ENCODE measurements at places on chromosomes 1 and 21.

GRCh38 chr1:168195199-168196135, 16.7 kb downstream of the TIPRL start:
- no peak for DNase-seq

DNA sequence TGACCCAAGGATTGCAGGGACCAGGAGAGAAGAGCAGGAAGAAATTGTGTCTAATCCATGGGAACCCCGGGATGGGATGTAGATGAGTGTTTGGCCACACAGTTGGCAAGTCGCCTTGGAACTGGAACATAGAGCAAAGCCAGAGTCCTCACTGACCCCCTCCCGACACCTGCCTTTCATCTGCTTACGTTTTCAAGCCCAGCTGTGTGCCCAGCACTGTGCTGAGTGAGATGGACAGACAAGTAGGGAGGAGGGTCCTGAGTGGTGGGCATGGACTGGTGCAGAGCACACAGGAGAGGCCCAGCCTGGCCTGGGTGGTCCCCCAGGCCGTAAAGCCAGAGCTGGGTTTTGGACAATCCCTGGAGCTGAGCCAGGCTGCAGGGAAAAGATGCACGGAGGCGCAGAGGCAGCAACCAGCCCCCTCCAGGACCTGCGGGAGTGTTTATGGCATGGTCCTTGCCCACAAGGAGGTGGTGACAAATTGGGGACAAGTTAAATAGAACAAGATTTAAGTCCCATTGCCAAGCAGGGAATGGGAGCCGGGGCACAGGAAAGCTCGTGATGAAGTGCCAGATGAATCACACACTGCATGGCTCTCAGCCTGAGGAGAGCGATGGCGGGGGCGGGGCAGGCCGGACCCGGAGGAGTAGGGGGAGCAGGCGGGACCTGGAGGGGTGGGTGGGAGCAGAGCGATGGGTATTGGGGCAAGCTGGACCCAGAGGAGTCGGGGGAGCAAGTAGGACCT, 157.8 kb upstream of the VAMP3 start:
- no peak for DNase-seq

DNA sequence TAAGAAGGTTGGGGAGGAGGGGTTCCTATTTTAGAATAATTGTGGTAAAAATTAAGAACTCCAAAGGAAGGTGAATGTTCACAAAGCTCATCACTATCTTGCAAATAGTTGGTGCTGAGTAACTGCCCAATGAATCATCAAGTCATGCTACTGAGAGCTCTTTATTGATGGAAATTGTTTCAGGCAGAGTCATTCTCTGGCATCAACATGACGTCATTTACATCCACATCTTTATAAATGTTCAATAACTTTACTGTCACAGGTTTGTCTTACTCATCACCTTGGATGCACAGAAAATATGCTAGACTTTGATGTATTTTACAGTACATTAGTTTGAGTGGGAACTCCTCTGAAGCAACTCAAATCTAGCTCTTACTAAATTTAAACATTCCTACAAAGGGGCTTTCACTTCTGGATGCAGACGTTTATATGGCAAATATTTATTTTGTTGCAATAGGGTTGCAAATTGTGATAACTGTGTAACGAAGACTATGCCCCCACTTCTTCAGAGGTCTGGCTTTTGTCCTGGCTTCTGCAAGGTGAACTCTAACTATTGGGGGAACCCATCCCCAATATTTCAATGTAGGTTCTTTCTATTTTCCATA, 273.7 kb upstream of the AJAP1 start:
- no peak for DNase-seq

- no peak for DNase-seq
Measured at GRCh38 chr1:115873184-115873583, 32.3 kb upstream of the NHLH2 start.

DNA sequence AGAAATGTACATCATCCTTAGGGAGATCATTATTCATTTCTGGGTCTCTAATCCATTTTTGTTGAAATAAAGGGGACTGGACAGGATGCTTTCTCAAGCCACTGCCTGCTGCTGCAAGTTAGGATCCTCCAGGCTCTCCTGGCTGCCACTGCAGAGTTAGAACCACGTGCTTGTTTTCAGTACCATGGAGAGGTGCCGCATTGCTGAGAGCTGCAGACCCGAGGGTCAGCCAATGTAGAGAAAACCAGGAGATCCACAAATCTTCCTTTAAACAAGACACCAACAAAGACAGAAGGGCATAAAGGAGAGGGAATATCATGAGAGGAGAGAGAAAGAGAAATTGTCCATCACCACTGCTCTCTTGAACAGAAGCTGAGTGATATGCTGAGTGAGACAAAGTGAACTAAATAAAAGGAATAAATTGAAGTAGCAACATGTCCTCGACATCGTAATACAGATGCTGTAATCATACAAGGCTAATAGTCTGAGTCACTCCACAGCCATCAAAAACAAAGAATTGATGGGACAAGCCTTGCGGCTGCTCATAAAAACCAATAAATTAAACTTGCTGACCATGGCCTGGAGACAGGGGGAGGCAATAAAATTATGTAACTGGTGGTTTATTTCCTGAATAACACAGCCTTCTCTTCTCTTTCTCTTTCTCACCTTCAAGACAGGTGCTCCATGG, 255.7 kb downstream of the OMA1 start:
- no peak for DNase-seq

DNA sequence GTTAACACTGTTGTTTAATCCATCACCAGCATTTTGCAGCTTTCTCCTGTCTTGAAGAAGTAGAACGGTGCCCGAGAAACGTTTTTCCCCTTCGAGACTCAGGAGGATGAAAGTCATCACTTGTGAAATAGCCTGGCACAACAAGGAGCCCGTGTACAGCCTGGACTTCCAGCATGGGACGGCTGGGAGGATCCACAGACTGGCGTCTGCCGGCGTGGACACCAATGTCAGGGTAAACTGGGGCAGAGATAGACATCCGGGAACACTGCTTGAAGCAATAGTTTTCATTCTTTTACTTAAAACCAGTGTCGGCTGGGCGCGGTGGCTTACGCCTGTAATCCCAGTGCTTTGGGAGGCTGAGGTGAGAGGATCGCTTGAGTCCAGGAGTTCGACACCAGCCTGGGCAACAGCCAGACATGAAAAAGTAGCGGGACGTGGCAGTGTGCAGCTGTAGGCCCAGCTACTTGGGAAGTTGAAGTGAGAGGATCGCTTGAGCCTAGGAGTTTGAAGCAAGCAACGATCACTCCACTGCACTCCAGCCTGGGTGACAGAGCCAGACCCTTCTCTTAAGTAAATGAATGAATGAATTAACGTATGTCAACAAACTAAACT, 945 bp downstream of the CHAF1B start:
- no peak for DNase-seq
